Mesothelial cell of epicardium (in vitro differentiated cells): ENCODE measurements at places on chromosomes 2 and 18. TPM values are rescaled to one million over a fixed set of nuclear protein-coding genes. Genes with fewer than 3 reads are reported as not detected.

Gene UGT1A9
- not detected in 3 replicates for total RNA-seq

DNA sequence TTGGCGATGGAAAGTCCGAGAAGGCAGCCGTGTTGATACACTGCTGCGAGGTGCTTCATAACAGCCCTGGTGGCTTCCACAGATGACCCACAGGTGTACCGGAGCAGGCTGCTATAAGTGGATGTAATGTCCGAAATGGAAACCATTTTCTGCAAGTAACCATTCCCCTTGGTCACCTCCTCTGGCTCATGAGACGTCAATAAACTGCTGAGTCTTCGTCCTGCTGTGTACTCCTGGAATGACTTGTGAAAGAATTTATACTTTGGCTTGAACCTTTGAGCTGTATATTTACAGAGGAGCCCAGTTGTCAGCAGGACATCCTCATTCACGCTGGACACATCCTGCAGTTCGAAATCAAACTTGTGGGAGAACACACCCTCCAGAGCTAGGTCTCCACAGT, 14.4 kb downstream of the NLRC4 start:
- no peak for DNase-seq

GRCh38 chr18:67783196-67783946, 266.9 kb upstream of the DSEL start:
- no peak for DNase-seq

DNA sequence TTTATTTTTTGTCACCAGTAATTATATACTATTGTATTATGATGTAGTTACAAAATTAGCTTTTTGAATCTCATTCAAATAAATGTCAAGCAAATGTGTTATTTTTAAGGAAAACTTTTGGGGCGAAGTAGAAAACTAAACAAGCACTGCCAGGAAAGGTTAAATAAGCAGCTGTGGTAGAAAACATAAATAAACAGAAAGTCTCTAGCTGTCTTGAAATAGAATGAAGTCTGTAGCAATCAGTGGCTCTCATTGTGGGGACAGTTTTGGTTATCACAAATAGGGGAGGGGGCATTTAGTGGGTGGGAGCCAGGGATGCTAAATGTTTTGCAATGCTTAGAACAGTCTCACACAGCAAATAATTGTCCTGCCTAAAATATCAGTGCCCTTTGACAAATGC, 3.4 kb downstream of the INSIG2 start:
- DNase-seq = no peak
